ENCODE measurements at places on chromosomes 6 and 20.

GRCh38 chr6:164101859-164102258, 687.3 kb downstream of the QKI start:
- DNase-seq, result no peak

DNA sequence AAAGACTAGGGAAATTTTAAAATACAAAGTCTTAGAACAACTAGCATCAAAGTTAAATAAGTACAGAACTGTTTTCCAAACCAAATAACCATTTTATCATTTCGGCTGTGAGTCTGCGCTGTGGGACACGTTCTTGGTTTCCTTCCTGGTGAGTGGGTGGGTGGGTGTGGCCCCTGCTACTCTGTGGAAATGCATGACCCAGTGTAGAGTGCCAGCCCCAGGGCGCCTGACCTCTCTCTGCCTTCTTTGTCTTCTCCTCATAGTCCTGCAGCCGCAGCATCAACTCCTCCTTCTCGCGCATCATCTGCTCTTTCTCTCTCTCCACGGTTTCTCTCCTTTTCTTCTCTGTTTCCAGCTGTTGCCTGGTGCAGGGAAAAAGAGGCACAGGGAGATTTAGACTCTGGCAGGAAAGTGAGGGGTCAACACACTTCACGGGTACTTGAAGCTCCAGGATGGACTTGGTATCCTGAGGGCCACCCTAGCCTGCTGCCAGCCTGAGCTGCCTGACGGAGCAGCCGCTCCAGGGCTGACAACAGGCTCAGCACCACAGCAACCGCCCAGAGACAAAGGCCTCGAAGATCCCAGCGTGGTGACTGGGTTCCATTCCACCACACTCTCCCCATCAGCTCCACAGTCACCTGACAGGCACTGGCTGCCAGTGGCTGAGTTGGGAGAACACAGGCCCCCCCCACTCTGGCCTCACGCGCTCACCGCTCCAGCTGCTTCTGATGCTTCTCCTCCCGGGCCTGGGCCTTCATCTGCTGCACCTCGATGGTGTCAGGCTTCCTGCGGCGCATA, 48.4 kb downstream of the EZR start:
- DNase-seq, result no peak

DNA sequence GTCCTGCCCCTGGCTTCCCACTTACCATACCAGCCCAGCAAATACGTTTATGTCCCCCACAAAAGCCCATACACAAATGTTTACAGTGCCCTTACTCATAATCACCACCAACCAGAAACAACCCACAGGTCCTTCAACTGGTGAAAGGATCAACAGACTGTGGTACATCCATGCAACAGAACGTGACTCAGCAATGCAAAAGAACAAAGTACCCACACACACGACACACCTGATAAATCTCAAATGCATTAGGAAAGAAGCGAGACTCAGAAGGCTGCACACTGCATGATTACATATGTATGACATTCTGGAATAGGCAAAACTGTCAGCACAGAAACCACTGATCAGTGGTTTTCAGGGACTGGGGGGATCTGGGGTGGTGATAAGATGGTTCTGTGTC, 20.5 kb downstream of the NCR2 start:
- no peak for DNase-seq

GRCh38 chr6:146433881-146434731, 109.5 kb upstream of the RAB32 start:
- DNase-seq, result no peak

DNA sequence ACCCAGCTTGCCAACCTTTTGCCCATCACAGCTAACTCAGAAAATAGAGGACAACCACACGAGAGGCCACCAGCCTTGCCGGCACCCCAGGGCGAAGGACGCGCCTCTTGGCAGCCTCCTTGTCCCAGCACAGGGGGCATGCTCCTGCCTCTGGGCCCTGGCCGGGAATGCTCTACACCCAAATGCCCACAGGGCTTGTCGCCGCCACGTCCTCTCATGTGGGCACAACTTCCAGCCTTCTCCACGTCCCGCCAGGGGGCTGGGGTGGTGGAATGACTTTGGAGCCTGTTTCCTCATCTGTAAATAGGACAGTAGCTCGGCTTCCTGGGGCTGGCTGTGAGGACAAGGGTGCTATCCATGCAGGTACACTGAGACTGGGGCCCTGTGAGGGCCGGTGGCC, 152.4 kb upstream of the MLN start:
- no peak for DNase-seq

GRCh38 chr6:170086639-170087420, 204.0 kb downstream of the DLL1 start:
- DNase-seq, result no peak

- DNase-seq, result no peak
Observed at GRCh38 chr20:5734602-5735001, 15.6 kb upstream of the SHLD1 start.

GRCh38 chr6:34235307-34236130, 1.2 kb upstream of the HMGA1 start:
- DNase-seq, result no peak

DNA sequence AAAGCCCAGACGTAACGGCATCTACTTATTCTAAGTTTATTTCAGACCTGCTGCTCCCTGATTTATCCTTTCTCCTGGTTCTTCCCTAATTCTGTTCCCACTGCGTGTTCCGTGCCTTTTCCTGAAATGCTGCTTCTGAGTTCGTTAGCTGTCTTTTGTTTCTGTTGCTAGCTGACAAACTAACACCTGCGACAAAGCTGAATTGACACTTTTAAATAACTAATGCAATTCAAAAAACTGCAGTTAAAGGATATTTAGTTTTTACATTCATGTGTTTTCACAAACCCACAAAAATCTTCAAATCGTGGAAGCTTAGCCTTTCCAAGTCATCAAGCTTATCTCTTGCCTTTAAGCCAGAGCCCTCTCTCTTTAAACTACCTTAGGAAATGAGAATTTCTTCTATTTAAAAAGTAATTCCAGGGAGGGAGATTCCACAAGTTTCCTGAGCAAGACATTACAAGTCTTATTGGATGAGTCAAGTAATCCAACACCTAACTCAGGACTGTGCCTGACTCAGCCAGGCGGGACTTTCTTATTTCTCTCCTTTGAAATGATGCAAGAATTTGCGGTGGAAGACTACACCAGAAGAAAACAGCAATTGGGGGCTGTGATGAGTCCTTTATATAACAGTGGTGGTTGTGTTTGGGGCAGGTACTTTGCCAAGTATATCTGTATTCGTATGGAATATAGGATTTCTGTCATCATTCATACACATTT, 6.3 kb downstream of the ADTRP start:
- DNase-seq, result no peak

GRCh38 chr6:160202411-160202810, 56.2 kb downstream of the SLC22A2 start:
- DNase-seq, result no peak

- no peak for DNase-seq
Observed at GRCh38 chr20:19911810-19912382, 105.3 kb upstream of the NAA20 start.

DNA sequence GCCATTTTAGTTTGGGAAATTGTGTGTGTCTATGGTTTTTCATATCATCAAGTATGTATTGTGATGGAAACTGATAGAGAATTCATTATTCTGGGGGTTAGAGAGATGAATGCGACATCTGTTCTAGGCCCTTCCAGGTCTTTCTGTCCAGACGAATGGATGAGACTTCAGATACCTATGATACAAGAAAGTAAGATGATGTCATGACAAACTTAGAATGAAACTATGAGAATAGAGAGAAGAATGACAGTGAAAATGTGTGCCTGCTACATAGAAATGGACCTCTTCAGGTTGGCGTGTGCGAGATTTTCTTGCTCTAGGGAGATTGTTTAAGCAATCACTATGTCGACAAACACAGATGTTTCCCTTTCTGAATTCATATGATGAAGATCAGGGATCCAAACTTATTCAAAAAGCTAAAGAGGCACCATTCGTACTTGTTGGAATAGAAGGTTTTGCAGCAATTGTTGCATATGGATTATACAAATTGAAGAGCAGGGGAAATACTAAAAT, 76.1 kb downstream of the SCAND1 start:
- DNase-seq, result no peak

- DNase-seq, result no peak
Observed at GRCh38 chr20:58893355-58894120, 41.0 kb downstream of the GNAS start.

DNA sequence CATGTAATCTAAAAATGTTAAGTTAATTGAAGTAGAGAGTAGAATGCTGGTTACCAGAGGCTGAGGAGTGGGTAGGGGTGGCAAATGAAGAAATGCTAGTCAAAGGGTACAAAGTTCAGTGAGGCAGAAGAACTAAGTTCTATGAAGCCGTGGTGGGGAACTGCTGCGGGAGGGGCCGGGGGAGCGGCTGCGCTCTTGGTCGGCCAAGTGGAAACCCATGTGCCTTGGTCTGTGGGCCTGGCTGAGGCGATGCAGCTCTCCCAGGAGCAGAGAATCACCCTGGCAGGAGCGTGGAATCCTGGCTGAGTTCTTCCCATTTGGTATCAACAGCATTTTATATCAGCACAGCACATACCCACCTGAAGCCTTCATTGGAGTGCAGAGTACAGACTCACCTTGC, 22.3 kb downstream of the TTLL2 start:
- no peak for DNase-seq

DNA sequence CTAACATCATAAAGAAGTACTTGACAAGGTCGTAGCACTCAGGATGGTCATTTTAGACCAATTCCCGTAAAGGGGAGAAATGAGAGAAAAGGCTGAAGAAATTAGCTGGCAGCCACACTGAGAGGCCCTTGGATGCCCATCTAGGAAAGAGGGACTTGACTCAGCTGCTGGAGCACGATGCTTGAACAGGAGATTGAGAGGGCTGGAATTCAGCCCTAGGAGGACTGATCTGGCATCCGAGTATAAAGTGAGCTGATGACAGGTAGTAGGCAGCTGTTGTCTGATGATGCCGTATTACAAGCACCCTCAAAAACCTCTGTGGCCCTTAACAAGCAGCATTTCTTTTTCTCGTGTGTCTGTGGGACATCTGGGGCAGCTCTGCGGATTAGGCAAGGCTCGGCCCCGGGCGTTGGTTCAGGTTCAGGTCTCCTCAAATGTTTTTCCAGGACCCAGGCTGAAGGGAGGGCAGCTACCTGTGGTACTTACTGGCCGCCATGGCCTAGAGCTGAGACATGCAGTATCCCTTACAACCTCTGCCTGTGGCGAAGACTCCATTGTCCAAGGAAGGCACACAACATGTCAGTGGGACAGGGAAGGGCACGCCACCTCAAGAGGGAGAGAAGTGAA, 219.6 kb upstream of the SNX9 start:
- DNase-seq, result no peak

DNA sequence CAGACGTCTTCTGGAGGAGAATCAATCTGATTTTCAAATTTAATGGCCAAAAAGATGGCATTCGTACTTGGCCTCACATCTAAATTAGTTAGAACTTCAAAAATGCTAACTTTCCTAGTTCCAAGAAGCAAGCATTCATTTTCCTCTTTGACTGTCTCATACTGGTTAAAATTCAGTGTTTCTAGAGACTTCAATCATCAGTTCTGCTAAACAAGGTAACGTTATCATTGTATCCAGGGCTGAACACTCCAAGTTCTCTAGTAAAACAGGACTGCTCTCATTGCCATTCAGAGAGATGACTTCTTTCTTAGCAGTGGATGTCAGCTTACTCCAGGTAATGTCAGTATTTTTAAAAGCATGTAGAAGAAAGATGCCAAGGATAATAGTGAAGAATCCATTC, 34.6 kb upstream of the ENTPD6 start:
- no peak for DNase-seq

GRCh38 chr6:137676888-137677287, 182.7 kb upstream of the OLIG3 start:
- DNase-seq, result no peak

GRCh38 chr20:17511401-17511800, 19.8 kb downstream of the BFSP1 start:
- no peak for DNase-seq

DNA sequence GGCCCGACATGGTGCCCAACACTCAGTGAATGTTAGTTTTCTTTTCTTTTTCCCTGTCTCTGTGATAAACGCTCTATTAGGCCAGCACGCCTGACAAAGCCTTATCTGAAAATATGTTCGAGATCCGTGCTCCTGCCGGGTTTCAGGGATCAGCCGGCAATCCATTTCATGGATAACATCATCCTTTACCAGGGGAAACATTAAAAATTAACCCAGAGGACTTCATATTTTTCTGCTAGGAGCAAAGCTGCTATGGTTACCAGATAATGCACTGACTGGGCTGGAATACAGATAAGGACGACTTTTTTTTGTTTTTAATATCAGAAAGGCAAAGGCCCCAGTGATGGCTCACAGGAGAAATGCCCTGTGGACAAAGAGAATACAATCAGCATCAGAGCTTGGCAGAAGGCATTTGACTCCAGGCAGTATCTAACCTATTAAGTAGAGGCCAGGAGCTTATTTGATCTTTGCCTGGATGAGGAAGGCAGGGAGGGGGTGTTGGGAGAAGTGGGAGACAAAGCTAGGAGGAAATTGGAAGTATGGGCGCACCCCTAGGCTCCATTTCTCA, 482.0 kb upstream of the CHD6 start:
- DNase-seq, result no peak

DNA sequence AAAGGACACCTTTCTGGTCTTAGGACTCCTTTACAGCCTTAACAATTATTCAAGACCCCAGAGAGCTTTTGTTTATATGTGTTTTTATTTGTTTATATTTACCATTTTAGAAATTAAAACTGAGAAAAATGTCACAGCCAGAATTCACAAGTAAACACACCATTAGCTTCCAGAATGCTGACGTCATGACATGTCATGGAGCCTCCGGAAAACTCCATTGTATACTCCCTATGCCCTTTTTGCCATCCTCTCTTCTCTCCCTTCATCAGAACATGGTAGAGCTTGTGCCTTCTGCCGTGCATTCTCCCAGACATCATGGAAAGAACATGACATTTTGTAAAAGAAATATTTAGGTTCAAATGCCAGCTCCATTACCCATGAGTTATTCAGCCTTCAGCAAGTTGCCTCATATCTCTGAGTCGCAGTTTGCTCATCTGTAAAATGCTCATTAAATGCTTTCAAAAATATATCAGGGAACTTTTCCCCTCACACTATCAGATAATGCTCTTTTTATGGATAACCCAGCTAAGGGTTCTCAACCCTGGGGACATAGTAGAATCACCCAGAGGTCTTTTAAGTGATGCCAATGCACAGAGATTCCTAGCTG, 27.8 kb downstream of the TNFAIP3 start:
- no peak for DNase-seq

GRCh38 chr6:72002415-72002814, 116.1 kb downstream of the RIMS1 start:
- DNase-seq, result no peak

DNA sequence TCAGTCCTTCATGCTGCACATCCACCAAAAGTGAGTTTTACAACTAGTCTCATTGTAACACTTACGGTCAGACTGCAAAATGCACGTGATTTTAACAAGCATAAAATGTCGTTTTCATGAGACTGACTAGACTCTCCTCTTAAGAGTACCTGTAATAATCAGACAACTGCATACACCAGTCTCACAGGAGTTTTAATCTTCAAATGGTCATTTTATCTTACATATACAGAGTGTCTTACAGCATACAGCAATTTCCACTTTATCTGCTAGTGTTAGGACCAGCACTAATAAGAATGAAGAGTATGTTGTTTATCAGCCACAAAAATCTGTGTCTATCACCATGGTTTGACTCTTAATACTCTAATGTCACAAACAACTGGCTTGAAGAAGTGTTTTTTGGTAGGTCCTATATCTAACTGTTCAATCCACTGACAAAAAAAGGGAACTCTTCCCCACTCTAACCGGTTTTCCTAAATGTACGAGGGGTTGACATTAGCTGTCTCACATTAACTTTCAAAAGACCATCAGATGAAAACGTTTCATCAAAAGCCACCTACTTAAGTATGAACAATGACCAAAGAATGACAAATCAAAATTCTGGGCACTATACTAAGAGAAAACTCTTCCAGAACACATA, 1.5 kb upstream of the ASF1A start:
- no peak for DNase-seq

All from activated CD4-positive, alpha-beta T cell treated with anti-CD3 and anti-CD28 coated beads for 24 hours (primary cell).